ENCODE measurements at places on chromosomes 1 and 21.

DNA sequence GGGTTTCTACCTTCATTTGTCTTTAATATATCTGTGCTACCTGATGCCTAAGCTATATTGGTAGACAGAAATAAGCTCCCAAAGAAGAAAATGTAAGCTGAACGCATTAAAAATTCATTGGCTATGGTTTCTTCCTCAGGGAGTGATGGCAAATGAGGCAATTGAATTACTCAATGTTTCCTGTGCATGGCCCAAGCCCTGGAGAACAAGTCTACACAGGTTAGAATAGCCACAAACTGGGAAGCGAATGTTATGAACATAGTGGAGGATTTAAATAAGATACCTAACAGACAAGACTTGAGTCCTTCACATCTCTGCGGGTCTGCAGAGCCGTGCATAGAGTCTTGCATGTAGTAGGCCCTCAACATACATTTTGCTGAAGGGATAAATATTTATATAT lies 350.3 kb downstream of the RWDD3 start:
- no peak for DNase-seq

DNA sequence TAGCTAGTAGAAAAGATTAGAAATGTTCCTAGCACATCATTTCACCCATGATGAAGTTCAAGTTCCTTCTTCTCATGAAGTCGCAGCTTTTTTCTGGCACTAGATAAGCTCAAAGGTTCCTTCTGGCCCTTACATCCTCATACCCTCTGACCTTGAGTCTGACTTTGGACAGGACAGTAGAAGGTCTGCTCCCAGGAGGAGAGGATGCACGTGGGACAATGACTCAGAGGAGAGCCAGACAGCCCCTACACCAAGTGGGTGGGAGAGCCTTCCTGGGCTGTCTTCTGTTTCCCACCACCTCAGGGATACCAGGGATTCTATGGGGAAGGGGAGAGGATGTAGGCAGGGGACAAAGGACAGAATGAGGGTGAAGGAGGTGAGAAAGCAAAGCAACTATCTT lies 86.0 kb downstream of the HHIPL2 start:
- DNase-seq, result no peak

DNA sequence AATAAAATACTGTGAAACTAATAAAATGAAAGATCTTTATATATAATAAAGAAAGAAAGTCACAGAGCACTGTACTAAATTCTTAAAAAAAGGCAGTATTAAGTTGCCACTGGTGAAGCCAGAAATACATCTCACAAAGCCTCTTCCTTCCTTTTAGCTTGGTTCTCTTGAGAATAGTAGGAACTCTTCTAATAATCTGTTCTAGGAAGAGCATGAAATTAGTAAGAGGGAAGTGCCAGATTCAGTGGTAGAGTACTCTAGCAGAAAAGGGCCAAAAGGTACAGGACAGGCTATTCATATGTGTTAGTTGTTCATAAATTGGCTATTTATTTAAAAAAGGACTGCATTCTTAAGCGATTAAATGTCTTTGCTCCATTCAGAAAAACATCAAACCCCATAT lies 33.7 kb downstream of the CTTNBP2NL start:
- no peak for DNase-seq

DNA sequence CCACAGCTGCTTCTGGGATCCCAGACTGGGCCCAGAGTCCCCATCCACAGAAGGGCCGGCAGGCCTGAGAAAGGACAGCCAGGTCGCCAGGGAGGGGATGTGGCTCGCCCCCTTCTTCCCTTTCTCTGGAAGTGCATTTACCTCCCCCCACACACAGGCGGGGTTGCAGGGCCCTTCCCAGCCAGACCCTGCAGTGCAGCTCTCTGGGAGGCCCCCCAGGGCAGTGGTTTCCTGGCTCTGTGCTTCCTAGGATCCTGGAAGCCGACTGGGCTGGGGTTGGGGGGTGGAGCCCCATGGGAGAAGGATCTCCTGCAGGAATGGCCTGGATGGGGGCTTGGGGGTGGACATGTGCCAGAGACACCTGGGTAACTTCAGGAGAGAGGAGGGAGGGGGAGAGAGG lies 4.2 kb upstream of the COL6A1 start:
- DNase-seq, result no peak

GRCh38 chr1:164823486-164824279 lies 264.7 kb downstream of the PBX1 start:
- no peak for DNase-seq

GRCh38 chr1:27290581-27290980 lies 31.4 kb upstream of the TMEM222 start:
- DNase-seq, result no peak

Measured in NCI-H1092 treated with DMSO at 0.1 percent for 48 hours (cell line).